RWPE2 (cell line): ENCODE measurements at places on chromosomes 7 and 10.
A peak's percentile ranks its signal among the peaks of the same experiment; 100 is the strongest.

DNA sequence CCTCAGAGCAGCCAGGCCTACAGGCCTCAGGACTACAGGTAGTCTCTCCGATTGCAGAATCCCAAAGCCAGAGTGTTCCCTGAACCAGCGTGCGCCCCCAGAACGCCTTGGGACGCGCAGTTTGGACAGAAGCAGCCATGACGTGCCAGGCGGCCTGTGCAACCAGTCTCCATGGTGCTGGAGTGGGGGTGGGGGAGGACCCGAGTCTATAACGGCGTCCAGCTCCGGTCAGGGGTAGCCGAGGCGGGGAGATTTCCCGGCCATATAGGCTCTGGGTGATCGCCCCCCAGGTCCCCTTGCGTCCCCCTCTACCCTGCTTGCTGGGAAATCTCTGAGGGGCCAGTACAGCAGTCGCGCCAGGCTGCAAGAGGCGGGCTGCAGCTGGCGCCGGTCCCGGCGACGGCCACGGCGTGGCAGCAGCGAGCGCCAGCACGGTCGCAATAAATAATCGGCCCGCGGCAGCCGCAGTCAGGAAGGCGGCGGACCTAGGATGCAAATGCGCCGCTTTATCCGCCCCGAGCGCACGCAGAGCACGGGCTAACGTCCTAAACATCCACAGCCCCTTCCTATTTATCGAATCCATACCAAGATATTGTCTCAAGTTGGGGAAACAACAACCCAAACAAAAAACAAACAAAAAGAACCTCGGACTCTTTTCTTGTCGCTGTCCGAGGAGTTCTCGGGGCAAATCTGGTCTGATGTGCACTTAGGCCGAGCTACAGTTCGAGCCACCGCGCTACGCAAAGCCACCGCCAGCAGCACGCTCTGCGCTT, 1.6 kb downstream of the HOXA3 start:
- H3K27me3 ChIP-seq = no peaks in the 10 kb centered on the region
- peaks cover 14% of the 10 kb centered on the region for H3K4me1 ChIP-seq
- no peaks in the 10 kb centered on the region for H3K36me3 ChIP-seq
- DNase-seq = peak; percentile 85
- H3K27ac ChIP-seq = peak overlapping the region; percentile 85

- H3K4me3 ChIP-seq = no peak overlapping the region
- no peak overlapping the region for H3K27ac ChIP-seq
- H3K4me1 ChIP-seq = no peaks in the 10 kb centered on the region
- H3K27me3 ChIP-seq = no peaks in the 10 kb centered on the region
- DNase-seq = no peak
Observed at GRCh38 chr7:129522971-129523340, 20.6 kb downstream of the SMKR1 start.

DNA sequence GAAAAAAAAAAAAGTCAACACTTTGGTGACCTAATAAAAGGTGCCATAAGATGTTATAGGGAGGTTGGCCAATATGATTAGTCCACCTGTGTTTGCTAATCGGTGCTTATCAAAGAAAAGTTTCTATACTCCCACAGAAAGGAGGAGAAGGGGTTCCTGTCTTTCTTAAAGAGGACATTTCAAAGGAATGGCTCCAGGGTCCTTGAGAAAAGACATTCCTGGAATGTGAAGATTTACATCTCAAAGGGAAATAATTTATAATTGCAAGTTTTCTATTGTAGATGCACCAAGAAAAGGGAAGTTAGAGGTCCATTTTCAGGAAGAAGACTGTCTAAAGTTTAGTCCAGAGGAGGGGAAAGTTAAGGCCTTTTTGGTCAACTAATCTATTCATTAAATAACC, 715.3 kb downstream of the NXPH1 start:
- H3K4me3 ChIP-seq = no peak overlapping the region
- no peak overlapping the region for H3K27ac ChIP-seq
- DNase-seq = no peak
- H3K4me1 ChIP-seq = peaks cover 10% of the 10 kb centered on the region

GRCh38 chr7:135710417-135711138, 17.4 kb downstream of the SLC13A4 start:
- no peak overlapping the region for H3K27ac ChIP-seq
- no peaks in the 10 kb centered on the region for H3K27me3 ChIP-seq
- no peak for DNase-seq
- H3K36me3 ChIP-seq = no peaks in the 10 kb centered on the region
- no peak overlapping the region for H3K4me3 ChIP-seq
